ENCODE measurements at places on chromosomes 4 and X.

GRCh38 chr4:10212400-10212799 is 95.8 kb upstream of the WDR1 start:
- DNase-seq: no peak

DNA sequence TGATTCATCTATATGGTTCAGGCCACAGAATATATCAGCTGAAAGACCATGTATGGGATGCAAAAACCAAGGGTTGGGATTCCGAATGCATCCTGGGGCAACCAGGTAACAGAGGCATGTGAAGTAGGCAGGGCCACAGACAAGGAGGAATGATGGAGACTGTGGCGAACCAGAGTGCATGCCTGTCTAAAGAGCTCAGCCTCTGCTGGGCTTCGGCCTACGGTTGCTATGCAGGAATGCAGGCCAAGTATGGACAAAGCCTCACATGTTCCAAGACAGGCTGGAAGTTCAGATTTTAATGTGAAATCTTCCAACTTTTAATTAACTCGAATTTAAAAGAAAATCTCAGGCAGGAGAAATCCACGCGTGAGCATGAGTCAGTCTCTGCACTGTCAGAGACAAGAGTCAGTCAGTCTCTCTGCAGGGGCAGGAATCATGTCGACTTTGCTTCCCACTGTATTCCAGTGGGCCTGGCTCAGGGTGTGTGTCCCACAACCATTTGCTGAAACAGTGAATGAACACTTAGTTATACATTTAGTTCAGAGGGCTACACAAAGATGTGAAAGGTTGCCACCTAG is 344.4 kb downstream of the UNC5C start:
- DNase-seq: no peak

DNA sequence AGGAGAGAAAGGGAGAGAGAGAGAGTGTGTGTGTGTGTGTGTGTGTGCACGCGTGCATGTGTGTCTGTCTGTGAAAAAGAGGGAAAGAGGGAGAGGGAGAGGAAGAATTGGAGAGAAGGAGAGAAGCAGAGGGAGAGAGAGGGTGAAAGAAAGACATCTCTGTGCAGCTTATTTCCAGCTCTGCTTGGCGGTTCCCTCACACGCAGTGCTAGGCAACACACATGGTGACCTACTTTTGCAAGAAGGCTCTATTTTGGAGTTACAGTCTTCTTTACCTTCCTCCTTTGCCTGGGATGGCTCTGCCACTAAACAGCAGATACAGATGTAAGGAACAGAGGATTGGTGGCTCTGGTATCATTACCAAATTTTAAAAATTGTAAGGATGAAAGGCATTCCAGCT is 40.1 kb downstream of the SLC16A2 start:
- no peak for DNase-seq

- no peak for DNase-seq
Measured at GRCh38 chr4:134865675-134866074, 664.1 kb upstream of the PABPC4L start.

- DNase-seq: no peak
Measured at GRCh38 chr4:165184220-165184619, 23.1 kb upstream of the KLHL2 start.

GRCh38 chr4:125849869-125850268 is 535.1 kb downstream of the FAT4 start:
- no peak for DNase-seq

- DNase-seq: no peak
Measured at GRCh38 chr4:107120661-107121060, 84.5 kb upstream of the DKK2 start.

DNA sequence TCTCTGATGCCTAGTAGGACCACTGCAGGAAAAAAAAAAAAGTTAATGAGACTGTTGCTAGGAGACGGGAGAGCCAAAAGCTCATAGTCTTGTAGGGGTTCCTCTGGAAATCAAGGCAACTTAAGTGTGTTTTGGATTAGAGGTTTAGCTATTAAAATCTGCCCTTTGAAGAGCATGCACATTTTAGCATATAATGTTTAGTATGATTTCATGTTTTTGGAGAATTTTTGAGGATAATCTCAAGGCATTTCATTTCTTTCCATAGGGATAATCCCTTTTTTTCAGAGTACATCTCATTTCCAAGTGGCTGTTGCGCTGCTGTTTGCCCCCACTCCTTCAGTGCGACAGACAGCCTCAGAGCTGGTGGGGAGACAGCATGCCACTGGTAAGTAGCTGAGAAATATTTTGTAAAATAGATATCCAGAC is at the start of gene LINC00632:
Gene LINC00632 (plus strand): TSS at position 339 of the 426 bp plus-strand sequence.
- DNase-seq: no peak

- DNase-seq: no peak
Measured at GRCh38 chrX:102845020-102845419, 92.1 kb upstream of the RAB40AL start.

GRCh38 chr4:8851321-8852117 is 20.1 kb downstream of the HMX1 start:
- DNase-seq: no peak

DNA sequence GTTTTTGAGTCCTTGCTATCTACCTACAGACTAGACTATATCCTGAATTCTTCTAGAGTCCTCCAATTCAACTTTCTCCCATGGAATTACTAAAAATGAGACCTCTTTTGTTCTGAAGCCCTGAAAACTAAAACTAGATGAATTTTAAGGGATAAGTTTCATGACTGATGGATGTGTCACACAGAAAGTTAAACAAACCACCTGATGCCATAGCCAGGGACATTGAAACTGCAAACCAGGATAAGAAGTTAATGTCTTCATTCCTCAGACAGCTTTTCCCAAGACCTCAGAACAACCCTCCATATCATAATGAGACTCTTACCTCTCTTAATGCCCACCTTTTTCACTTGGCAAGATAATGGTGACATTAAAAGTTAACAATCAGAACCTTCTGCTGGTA is 81.5 kb upstream of the PTPN13 start:
- DNase-seq: no peak

GRCh38 chr4:16334601-16335000 is 108.3 kb upstream of the TAPT1 start:
- no peak for DNase-seq

DNA sequence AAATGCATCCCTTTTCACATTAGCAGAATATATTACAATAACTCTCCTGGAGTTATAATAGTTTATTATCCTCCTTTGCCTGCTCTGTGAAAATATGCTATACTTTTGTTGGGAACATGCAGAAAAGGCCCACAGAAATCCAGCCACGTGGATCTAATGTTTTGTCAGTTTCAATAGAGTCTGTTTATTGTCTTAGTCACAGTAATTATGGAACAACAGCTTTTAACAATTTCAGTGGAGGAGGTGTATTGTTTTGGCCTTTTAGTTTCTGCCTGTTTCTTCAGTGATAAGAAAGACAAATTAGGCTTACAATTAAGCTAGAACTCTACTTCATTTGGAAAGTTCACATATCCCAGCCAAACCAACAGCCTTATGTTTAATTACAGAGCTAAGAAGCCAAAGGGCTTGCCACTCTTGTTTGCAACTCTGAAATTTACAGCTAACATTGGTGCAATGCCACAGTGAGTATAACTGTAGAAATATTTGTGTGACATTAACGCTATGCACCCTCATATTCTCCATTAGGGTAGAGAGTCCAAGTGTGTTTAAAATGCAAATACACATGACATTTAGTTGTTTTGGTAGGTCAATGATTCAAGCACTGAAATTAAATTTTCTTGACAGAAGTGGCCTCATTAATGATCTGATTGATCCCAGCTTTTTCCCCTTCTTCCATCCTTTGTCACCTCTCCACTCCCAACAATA is 175.8 kb downstream of the USP46 start:
- no peak for DNase-seq

GRCh38 chr4:37219242-37219641 is 25.3 kb upstream of the NWD2 start:
- no peak for DNase-seq

- DNase-seq: no peak
Measured at GRCh38 chrX:28303486-28303885, 283.8 kb upstream of the IL1RAPL1 start.

- no peak for DNase-seq
Measured at GRCh38 chr4:71406459-71406963, 67.7 kb downstream of the SLC4A4 start.

- no peak for DNase-seq
Measured at GRCh38 chrX:112913807-112914206, 73.2 kb upstream of the AMOT start.

DNA sequence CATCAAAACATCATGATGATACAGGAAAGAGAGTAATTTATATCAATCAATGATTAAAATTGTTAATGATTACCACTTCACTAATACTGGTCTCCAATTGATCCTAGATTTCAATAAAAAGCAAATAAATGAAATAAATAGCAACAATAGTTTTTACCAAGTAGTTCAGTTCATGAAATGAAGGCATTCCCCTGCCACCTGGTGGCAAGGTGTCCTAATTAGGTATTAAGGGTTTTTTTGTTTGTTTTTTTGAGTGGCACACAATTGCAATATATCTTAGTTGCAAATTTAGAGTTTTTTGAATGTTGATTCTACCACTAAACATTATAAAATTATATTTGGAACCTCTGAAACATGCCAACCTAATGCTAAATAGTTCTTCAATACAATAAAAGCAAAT is 157.4 kb upstream of the PDE5A start:
- no peak for DNase-seq

- no peak for DNase-seq
Measured at GRCh38 chr4:20015636-20016224, 236.0 kb upstream of the SLIT2 start.

- DNase-seq: no peak
Measured at GRCh38 chr4:155220025-155220424, 11.6 kb downstream of the NPY2R start.
